ENCODE measurements at places on chromosomes 3 and 15.

DNA sequence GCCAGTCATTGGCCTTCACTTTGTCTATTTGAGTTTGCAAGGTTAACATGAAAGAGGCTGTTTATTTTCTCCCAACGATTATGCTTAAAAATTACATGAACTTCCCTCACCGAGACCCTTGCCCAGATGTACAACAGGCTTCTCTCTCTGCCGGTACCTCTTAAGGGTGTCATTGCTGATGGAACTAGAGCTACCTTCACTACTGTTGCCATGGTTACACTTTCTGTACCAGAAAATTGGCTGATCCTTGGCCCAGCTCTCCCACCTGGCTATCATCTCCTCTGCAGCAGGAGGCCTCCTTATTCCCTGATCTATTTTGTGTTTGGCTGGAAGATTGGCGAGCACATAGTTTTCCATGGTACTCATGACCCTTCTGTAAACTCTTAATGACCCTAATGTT, 24.0 kb upstream of the LIPC start:
- no peak for DNase-seq

DNA sequence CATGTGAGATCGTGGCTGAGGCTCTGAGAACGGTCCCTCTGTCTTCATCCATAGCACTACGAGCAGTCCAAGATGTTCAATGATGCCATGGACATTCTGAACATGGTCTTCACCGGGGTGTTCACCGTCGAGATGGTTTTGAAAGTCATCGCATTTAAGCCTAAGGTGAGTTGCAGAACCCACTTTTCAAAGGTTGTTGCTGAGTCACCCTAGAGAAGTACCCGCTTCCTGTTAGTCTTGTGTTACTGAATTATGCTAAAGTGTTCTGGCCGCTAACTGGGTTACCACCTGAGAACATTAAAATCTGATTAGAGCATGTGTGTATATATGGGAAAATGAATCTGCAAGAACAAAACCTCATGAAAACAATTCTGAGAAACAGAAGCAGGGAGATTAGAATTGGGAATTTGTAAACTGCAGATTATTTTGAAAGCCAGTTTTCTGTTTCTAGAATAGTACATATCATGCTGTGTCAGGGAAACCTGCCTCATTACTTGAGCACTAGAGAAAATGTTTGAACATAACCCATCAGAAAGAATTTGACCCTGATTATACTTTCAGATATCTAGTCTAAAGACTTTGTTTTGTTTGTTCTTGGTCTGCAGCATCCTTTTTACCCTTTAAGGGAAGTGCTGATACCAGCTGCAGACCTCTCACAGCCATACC, 92.6 kb downstream of the CHDH start:
- DNase-seq = no peak

GRCh38 chr15:44394062-44394461, 33.4 kb upstream of the CTDSPL2 start:
- DNase-seq = no peak

GRCh38 chr3:126355251-126355650, 2.0 kb downstream of the KLF15 start:
- no peak for DNase-seq

- no peak for DNase-seq
These were observed 125.6 kb downstream of the VPS8 start for GRCh38 chr3:184937611-184938010.

DNA sequence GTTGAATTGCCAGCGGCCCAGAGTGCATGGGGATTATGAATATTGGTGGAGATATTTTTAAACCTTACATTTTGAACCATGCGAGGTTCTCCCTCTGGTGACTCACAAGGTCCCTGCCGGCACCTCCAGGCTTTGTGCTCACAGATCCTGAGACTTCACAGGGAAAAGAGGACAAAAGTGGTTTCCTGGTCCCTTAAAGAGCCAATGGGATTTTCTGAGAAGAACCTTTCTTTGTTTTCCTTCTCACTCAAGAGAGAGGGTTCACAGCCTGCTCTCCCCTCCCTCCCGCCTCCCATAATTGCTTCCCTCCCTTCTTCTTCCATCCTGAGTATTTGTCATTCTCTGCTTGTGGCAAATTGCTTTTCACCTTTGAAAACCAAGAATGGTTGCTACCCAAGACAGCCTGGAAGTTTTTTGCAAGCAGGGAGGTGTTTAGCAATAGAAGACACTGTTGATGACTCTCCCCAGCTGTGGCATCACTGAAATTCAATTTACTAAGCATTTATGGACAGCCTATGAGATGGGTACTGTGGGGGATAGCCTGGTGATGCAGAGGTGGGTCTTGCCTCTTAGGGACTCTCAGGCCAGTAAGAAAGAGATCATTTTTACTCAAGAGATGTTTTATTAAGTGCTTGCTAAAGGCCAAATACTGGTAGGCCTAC, 76.6 kb downstream of the CPN2 start:
- DNase-seq = no peak

GRCh38 chr3:169575381-169575780, 88.1 kb downstream of the MECOM start:
- DNase-seq = no peak

DNA sequence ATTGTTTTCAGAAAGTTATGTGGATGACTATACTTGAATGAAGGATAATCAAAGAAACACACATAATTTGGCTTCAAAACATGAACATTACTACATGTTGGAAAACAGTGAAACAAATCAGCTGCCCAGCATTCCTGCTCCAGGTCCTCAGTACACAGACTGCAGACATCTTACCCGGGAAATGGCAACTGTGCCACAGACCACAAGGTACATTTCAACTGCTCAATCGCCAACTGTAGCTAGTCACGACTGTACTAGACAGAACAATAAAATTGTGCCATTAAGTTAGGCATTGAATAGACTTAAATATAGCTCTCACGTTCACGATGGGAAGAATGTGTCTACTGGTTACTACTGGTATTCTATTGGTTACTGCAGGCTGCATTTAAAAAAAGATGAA, 5.0 kb downstream of the NAA50 start:
- no peak for DNase-seq

Measured in HEK293T (cell line).